Naive thymus-derived CD8-positive, alpha-beta T cell (primary cell): ENCODE measurements at places on chromosomes 5 and 9. TPM values are rescaled to one million over a fixed set of nuclear protein-coding genes. Genes with fewer than 3 reads are reported as not detected.
A peak's percentile ranks its signal among the peaks of the same experiment; 100 is the strongest.

DNA sequence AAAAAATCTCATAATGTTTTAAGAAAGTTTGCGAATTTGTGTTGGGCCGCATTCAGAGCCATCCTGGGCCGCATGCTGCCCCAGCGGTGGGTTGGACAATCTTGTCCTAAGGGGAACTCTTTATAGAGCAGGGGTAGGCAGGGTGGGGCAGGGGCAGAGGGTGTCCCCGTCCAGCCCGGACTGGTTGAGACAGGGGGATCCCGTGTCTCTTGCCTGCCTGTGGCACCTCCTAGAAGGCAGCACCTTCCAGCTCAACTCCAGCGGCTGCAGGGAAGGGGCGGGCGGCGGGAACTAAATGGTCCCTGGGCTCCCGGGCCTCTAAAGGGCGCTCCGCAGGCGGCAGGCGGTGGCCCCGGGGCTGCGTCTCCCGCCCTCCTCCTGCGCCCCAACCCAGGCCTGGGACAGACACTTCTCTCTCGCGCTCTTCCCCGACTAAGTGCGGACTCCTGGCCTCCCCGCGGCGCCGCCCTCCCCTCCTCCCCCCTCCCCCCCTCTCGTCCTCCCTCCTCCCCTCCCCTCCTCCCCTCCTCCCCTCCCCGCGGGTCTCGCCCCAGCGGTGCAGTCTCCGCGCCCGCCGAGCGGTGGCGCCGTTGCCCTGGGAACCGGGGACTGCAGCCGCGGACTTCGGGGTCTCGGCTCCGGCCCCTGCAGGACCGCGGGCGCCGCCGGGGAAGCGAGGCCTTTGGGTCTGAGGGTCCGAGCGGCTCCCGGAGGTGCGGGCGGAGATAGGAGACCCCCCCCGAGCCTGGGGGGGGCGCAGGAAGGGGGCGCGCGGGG lies 132.6 kb downstream of the MRPL36 start:
- peak; percentile 45 for DNase-seq

- no peak for DNase-seq
These were observed 85.8 kb downstream of the LPAR1 start for GRCh38 chr9:110952540-110952859.

GRCh38 chr5:113749334-113749733 lies 235.8 kb downstream of the YTHDC2 start:
- DNase-seq: no peak

- DNase-seq: no peak
These were observed 54.1 kb upstream of the ALDH1A1 start for GRCh38 chr9:73006986-73007385.

GRCh38 chr9:34406219-34406618 lies 29.5 kb upstream of the MYORG start:
- no peak for DNase-seq

DNA sequence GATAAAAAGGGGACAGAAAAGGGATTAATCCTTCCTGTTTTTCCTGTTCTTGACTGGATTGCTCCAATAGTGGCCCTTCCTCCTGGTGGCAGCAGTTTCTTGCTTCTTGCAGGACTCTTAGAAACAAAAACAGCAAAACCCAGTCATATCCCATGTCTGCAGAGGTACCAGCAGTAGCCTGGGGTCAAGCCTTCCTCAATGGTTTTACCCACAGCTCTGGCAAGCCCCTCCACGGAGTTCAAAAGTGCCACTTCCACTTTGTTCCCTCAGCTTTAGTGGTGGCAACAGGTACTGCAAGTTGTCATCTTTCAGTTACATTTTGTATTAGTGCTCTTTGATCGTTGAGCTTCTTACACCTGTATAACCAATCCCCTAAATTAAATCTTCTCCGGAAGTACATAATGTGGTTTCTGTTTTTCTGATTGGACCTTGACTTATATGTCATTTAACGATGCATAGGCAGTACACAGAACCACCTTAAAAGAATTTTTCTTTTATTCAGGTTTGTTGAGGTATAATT lies 8.7 kb upstream of the RANBP6 start:
- peak; percentile 42 for DNase-seq

GRCh38 chr5:43973318-43973717 lies 370.3 kb downstream of the NNT start:
- no peak for DNase-seq

DNA sequence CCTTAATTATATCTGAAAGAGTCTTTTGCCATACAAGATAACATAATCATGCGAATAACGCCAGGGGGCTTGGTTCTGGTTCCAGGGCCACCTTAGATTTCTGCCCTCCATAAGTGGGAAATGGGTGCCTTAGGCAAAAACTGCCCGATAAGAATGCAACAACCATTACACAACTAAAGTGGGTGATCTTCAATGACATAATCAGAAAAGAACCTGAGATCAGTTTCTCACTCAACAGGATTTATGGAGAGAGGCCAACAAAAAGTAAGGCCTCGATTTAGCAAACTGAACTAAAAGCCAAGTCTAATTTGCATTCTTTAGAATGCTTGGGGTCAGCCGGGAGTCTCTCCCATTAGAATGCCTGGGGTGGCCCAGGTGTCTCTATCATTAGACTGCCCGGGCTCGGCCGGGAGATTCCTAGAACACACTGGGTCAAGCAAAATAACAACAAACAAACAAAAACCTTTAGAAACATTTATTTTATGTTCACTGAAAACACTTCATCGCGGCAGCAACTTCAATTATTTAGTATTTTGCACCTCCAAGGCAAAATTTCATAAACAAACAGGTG lies 194.8 kb downstream of the AUH start:
- no peak for DNase-seq

DNA sequence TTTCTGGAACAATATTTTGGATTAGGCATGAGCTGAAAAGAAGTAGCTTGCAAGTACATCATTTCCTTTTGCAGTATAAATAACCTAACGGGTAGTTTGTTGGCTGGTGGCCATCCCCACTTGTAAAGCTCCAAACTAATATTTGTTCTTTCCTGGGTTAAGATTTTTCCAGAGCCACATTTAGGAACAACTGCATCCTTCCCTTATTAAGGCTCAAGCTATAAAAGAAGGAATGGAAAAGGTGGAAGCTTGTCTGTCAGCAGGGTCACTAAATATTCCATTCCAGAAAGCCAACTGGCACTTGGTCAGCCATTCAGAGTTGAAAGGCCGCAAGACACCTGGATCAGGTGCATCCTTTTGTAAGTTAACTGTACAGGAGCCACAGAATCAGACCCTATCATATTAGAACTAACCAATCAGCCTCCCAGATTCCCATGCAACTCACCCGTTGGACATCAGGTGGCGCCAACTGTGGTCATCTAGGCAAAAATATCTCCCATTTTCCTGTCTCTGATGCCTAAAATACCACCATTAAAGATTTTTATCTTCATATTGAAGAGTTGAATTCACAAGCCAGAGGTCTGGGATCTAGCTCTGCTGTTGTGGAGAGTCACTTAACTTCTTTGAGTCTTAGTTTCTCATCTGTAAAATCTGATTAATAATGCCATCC lies 82.9 kb downstream of the PTCD2 start:
- no peak for DNase-seq

GRCh38 chr9:127917603-127918002 lies 762 bp upstream of the ST6GALNAC4 start:
- no peak for DNase-seq

DNA sequence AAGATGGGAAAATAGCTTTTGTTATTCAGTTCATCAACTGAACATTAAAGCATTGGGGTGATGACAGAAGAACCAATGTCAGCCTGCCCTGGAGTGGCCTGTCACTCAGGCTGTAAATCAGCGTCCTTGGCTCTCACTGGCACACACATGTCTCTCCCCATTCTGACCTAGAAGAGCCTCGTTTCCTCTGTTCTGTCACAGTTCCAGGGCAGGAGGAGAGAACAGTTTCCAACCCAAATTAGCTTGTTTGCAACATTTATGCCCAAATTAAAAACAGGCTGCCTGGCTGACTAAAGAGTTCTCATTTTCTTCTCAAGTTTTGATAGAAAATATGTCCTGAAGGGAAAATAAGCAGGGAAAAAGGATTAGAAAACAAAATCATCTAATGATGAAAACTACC lies 520.1 kb downstream of the CHSY3 start:
- no peak for DNase-seq

- no peak for DNase-seq
These were observed 172.5 kb downstream of the FAM114A2 start for GRCh38 chr5:153866176-153866575.

DNA sequence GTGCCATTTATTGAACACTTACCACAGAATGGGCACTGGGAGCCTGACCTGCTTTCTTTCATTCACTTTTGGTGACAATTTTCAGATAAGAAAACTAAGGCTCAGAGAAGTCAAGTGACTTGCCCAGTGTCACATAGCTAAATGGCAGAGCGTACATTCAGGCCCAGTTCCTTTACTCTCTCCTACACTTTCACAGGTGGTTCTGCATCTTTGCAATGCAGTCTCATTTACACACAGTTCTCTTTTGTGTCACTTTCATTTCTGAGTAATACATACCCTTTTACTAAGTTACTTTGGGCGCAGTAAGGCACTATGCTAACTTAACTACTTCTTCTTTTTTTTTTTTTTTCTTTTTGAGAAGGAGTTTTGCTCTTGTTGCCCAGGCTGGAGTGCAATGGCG lies 8.3 kb downstream of the NFIL3 start:
- no peak for DNase-seq

GRCh38 chr9:119963258-119963797 lies 594.1 kb upstream of the BRINP1 start:
- no peak for DNase-seq

DNA sequence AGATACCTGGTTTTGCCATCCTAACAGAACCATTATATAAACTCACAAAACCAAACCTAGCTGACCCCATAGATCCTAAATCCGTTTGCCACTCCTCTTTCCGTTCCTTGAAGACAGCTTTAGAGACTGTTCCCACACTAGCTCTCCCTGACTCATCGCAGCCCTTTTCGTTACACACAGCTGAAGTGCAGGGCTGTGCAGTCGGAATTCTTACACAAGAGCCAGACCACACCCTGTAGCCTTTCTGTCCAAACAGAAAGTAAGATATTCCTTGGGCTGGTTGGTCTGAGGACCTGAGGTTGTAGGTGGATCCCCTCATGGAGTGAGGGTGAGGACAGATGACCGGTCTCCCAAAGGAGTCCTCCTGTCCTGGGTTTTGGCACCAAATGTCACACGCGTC lies 56.7 kb upstream of the NAA35 start:
- DNase-seq: no peak

- no peak for DNase-seq
These were observed 8.0 kb downstream of the STRBP start for GRCh38 chr9:123260340-123260739.

DNA sequence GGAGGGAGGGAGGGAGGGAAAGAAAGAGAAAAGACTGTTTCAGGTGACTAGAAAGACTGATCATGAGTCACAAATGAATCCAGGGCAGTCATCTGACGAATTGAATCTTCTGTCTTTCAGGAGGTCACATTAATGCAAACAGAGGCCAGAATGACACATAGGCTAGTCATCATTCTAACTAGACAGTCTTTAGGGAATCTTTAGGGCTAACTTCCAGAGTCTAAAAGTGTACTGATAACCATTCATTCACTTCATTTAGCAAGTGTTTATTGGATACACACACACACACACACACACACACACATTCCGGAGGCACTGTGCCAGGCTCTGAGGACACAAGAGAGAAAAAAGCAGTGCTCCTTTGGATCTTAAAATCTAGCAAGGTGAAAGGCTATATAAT lies 156.7 kb downstream of the EBF1 start:
- no peak for DNase-seq

- DNase-seq: no peak
These were observed 69.2 kb upstream of the PALM2AKAP2 start for GRCh38 chr9:109710830-109711229.

TUSC1 gene
- not detected for total RNA-seq

PTGS1 gene
- total RNA-seq: 0.60 TPM

CDH6 gene
- not detected for total RNA-seq

KIF20A gene
- not detected for total RNA-seq

PTGES gene
- total RNA-seq: not detected

OTP gene
- total RNA-seq: not detected

ADAMTS19 gene
- total RNA-seq: not detected

MTAP gene
- total RNA-seq: 46.0 TPM

DRD1 gene
- not detected for total RNA-seq

PCDHA10 gene
- not detected for total RNA-seq

DOCK2 gene
- 182 TPM for total RNA-seq

RPS23 gene
- total RNA-seq: 3,932 TPM

EIF4E1B gene
- not detected for total RNA-seq
